ENCODE measurements at places on chromosomes 2 and 18.

DNA sequence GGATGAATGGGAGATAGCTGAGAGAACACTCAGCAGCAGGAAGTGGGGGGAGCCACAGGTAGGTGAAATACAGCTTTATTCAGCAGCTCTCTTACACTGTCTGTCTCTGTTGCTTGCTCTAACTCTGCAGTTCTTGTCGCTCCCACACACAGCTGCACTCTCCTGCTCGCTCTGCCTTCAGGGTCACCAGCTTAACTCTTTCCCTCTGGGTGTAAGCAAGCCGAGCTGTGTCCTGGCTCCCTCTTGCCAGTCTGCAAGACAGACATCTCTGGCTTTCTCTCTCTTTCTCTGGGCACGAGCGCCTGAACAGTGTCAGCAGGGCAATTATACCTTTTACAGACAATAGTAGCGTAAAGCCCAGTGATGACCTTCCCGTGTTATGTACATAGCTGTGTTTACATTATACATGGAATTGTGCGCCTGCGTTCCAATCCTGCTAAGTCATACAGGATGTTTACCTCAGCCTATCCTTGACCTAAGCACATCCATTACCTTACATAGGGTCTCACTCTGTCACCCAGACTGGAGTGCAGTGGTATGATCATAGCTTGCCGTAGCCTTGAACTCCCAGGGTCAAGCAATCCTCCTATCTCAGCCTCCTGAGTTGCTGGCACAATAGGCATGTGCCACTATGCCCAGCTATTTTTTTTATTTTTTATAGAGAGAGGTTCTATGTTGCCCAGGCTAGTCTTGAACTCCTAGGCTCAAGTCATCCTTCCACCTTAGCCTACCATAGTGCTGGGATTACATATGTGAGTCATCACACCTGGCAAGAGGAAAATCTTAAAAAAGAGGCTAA, 57.8 kb upstream of the CHN1 start:
- no peak for DNase-seq

- DNase-seq = no peak
These were observed 4.0 kb upstream of the MREG start for GRCh38 chr2:216017365-216017764.

DNA sequence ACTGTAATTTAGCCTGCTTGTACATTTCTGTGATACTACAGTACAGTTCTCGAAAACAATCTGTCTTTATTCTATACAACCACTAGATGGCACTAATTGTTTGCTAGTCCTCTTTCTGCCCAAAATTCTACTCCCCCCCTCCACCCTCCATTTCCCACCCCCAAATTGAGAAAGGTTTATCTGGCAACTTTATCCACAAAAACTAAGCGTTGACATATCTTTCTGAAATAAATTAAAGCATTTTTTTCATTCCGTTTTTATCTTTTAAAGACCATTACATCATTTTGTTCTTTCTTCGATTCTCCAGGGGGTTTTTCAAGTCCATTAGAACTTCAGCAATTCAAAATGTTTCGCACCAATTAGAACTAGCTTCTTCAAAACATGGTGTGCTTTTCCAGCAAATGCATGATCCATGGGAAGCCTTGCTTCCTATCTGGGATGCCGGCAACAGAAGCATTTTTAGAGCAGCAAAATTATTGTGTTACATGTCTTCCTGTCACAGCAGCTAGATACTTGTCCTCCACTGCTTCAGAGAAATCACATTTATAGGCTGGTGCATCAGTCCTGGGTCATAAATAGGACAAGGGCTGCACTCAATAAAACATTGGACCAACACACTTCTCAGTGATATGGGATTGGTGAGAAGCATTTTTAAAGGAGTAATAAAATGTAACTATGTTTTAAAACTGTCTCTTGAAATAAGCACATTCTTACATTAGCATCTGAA, 241.3 kb downstream of the PAX3 start:
- no peak for DNase-seq

DNA sequence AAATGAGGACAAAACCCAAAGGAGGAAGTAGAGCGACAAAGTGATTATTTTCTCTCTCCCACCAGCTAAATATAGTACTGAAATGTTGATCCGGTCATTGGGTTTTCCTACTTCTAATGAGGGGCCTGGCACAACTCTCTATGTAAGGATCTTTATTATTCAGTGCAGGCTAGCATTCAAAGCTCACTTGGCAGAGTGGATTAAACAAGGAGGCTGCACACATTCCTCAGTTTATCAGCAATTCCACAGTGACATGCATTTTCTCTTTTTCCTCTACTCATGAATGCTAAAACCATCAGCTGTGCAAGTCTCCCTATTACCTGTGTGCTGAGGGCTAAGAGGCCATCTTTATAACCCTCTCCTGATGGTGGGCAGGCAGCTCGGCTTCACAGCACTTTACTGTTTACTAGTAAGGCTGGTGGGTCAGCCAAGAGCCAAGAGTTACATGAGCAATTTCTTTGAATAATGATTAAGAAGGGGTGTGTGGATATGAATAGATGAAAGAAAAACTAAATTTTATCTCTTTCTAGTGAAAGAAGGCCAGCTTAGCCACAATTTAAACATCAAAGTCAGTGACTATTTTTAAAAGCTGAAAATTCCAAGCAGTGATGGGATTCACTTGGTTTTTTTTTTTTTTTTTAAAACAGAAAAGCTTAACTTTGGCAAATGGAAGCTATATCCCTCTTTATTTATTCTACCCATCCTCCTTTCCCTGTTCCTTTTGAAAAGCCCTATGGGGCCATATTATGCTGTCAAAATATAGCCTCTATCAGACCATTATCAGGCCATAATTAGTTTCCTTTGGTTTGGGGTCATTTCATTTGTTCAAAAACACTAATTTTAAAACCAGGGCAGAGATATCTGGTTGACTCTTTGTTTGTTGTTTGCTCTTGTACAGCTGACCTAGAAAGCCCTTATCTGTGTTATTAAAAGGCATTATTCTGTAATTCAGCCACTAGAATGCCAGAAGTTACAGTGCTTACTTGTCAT, 111.0 kb downstream of the RBM43 start:
- DNase-seq = no peak

DNA sequence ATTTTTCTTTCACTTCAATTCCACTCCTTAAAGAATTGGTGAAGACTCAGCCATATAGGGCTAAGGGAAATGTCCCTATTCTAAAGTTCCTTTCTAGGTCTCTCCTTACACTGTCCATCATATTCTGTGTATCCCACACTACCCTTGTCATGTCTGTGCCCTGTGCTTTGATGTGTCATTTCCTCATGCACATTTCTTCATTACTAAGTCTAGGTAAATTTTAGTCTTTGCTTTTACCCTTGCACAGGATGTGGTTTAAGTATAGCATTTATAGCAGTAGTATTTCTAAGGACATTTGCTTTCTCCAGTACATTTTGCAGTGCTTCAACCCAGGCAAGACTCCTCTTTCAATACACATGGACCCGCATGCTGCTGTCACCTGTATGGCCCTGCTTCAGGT, 221.5 kb upstream of the ACVR2A start:
- DNase-seq = no peak
